ENCODE measurements at places on chromosomes 5 and 9. TPM values are rescaled to one million over a fixed set of nuclear protein-coding genes. Genes with fewer than 3 reads are reported as not detected.
A peak's percentile ranks its signal among the peaks of the same experiment; 100 is the strongest.

DNA sequence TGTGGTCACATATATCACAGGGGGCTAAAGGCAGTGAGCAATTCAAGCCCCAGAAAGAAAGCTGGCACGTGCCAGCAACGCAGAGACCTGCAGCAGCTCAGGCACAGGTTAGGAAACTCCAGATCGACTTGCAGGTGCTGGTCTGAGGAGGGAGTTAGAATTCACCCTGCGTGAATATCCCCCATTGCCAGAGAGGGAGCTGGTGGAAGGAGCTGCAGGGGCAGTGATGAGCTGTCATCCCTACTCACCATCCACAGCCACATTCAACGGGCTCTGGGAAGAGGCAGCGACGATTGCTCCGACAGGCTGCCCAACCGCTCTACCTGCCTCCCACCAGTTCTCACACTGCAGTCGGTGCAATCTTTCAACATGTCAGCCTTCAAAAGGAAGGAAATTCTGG, 40.8 kb upstream of the CLK4 start:
- DNase-seq, result no peak

DNA sequence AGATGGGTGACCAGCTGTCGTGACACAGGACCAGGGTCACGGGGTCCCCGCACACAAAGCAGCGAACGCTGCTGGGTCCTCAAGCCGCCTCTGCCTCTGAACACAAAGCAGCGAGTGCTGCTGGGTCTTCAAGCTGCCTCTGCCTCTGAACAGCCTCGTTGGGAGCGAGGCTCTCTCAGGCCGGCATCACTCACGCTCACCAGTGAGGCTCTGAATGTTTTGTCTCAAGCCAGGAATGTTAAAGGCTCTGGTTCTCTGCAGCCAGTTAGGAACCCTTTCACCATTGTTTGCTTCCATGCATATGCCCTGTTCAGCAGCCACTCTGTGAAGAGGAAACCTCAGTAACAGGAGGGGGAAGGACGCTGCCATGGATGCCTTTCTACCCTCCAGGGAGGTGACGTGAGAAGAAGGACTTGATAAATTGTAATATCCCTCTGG, 82.7 kb upstream of the TAF11L2 start:
- DNase-seq, result no peak

- peak; percentile 92 for DNase-seq
These were observed at the start of gene ARSI for GRCh38 chr5:150302301-150303069. Gene ARSI, minus strand, starts transcription at chr5:150302905. Its CDS starts 532 bp downstream, at chr5:150302373.

GRCh38 chr9:81622471-81623255, 66.7 kb downstream of the TLE1 start:
- DNase-seq, result no peak

- no peak for DNase-seq
These were observed 168.1 kb downstream of the EFNA5 start for GRCh38 chr5:107502676-107503060.

GRCh38 chr5:153926201-153926600, 112.5 kb downstream of the FAM114A2 start:
- DNase-seq, result no peak

DNA sequence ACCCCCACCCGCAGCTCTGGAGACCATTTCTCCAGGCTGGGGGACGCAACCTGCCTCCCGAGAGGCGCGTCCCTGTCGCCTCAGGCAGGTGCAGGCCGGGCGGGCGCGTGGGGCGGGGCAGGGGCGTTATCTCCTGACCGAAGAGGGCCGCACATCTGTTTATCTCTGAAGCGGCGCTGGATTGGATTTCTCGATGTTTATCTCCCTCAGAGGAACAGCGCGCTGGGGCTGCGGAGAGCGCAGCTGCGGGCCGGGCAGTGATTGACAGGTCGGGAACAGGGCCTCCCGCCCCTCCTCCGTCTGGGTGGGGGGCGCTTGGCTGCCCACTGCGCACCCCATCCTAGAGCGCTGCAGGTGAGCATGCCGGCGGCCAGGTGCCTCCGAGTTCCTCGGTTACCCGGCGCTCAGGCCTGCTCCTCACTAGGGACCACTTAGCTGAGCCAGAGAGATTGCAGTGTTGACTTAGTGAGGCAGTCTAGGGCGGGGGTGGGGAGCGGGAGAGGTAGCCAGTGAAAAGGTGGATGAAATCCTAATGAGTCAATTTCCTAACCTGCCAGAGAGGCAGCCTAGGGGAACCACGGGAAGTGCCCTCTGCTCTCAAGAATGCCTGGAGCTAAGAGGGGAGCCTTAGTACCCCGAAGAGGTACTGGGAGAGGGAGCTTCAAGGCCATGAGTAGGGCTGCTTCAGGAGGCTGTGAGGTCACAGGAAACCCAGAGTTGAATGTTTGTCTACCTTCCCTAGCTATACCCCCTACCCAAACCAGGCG, 39.6 kb upstream of the TIFAB start:
- no peak for DNase-seq

DNA sequence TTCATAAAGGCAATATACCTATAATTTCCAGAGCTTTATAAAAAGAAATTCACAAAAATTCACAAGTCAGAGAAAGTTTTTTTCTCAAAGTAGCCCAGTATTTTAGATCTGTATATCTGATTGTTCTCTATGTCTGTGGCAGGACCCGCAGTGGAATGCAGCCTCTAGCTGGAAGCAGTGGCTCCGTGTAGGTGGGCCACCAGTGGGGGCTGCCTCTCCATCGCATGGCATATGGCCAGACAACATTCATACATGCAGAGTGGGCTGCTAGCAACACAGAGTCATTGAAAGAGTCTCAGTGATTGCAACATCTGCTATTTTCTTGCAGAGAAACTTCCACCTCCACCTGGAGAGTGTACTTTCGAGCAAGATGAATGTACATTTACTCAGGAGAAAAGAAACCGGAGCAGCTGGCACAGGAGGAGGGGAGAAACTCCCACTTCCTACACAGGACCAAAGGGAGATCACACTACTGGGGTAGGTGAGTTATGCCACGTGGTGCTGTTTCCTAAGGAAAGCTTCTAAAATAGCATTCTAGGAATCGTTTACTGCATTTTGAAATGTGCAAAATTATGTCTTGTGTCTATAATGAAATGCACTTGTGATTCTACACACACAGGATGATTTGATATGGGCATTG, 88.5 kb upstream of the SMC5 start:
- no peak for DNase-seq

DNA sequence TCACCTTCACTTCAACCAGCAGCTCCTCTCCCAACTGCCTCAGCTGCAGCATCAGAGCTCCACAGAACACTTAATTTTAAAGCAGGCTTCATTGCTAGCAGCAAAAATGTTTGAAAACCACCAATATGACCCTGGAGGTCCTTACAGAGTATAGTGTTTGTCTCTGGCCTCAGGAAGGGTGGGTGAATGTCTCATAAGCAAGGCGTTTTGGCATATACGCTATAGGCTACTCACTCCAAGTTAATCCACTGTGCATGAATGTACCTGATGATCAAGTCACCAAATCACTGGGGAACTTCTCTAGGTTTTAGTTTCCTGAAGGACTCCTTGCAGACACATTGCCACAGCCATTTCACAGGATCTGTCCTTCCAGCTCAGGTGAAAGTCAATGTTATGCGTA, 125.3 kb downstream of the GABBR2 start:
- no peak for DNase-seq

DNA sequence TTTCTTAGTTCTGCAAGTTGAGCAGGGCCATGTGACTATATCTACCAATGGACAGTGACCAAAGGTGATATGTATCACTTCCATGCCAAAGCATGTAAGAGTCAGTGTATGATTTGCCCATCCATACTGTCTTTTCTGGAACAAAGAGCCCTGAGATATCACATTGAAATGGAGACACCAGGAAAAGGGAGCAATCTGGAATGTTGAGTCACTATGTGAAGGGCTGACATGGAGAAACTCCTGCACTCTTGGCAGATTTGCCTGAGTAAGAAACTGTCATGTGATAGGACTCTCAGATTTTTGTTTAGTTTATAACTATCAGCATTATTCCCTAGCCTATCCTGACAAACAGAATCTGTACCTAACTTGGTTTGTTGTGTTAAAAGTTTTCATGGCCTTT, 29.8 kb upstream of the TMEM161B start:
- no peak for DNase-seq

GRCh38 chr5:8961956-8962355, 583.9 kb downstream of the SEMA5A start:
- DNase-seq, result peak; percentile 21

- DNase-seq, result no peak
These were observed 536 bp downstream of the FEM1C start for GRCh38 chr5:115544043-115544435.

GRCh38 chr5:165622864-165623536, 2117.6 kb downstream of the MAT2B start:
- DNase-seq, result no peak

- DNase-seq, result no peak
These were observed 97.8 kb upstream of the HAND1 start for GRCh38 chr5:154575546-154576428.

GRCh38 chr5:29402270-29402669, 1791.2 kb upstream of the CDH6 start:
- DNase-seq, result no peak

DNA sequence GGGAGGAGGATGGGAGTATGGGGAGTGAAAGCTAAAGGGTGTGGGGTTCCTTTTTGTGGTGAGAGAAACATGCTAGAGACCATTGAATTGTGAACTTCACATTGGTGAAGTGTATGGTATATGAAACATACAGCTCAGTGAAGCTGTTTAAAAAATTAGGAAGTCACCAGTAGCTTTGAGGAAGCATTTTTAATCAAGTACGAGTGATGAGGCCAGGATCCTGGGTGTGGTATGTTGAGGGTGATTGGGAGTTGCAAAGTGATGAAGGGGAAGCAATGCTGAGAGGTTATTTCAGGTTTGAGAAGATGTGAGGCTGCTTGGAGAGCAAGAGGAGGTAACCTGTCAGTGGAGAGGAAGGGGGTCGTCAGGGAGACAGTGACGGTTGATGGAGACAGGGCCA, 22.7 kb upstream of the CLK4 start:
- DNase-seq, result no peak

Gene FOXI1
- not detected for total RNA-seq

Gene SPINK4
- total RNA-seq, result 0.31 TPM

Gene GNA14
- total RNA-seq, result 2.1 TPM

Gene CDKN2B
- total RNA-seq, result 0.31 TPM

Data from muscle of leg (tissue), 16 donors.